Mammary epithelial cell (primary cell): ENCODE measurements at places on chromosomes 16 and 17. TPM values are rescaled to one million over a fixed set of nuclear protein-coding genes. Genes with fewer than 3 reads are reported as not detected.

The SLC5A11 gene
- polyA plus RNA-seq = 0.01 TPM

DNA sequence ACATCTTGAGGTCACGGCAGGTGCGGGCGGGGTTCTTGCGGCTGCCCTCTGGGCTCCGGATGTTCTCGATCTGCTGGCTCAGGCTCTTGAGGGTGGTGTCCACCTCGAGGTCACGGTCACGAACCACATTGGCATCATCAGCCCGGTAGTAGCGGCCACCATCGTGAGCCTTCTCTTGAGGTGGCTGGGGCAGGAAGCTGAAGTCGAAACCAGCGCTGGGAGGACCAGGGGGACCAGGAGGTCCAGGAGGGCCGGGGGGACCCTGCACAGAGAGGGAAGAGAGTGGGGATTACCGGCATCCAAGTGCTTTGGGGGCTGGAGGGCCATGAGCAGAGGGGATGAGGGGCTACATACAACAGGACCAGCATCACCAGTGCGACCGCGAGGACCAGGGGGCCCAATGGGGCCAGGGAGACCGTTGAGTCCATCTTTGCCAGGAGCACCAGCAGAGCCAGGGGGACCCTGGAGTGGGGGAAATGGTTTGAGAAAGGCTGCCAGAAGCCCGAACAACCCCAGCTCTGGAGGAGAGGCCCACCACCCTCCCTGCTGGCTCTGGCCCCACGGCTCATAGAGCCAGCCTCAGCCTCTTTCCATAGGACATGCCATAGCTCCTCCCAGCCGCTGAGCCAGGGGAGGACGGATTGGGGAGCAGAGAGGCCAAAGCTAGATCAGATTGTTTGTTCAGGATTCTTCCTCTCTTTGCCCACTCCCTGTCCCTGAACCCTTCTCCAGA is 14.6 kb downstream of the COL1A1 start:
- DNase-seq = no peak

- DNase-seq = peak; percentile 21
These were observed 6.6 kb downstream of the IL21R start for GRCh38 chr16:27408602-27409031.

The MYH1 gene
- not detected for polyA plus RNA-seq

The TLCD1 gene
- 19.8 TPM for polyA plus RNA-seq

The RAB11FIP3 gene
- 7.3 TPM for polyA plus RNA-seq

- no peak for DNase-seq
These were observed 238.2 kb upstream of the ASIC2 start for GRCh38 chr17:33531311-33531710.

- no peak for DNase-seq
These were observed 21.1 kb upstream of the METRNL start for GRCh38 chr17:83058266-83058798.

The CHST6 gene
- 4.7 TPM for polyA plus RNA-seq

The KCNH6 gene
- not detected for polyA plus RNA-seq
